ENCODE measurements at places on chromosomes 2 and 18. TPM values are rescaled to one million over a fixed set of nuclear protein-coding genes. Genes with fewer than 3 reads are reported as not detected.

The AGXT gene
- not detected for total RNA-seq

The HOXD12 gene
- not detected for total RNA-seq

The CCDC148 gene
- 1.1 TPM for total RNA-seq

The RBM43 gene
- 3.5 TPM for total RNA-seq

The RSAD2 gene
- 0.13 TPM for total RNA-seq

The CCDC178 gene
- total RNA-seq = not detected

The UBXN2A gene
- total RNA-seq = 18.6 TPM

The CAPN10 gene
- 25.9 TPM for total RNA-seq

The SNED1 gene
- total RNA-seq = 0.79 TPM

The EFR3B gene
- total RNA-seq = 12.3 TPM

The PPP1R1C gene
- 1.9 TPM for total RNA-seq

The DSC3 gene
- 1.2 TPM for total RNA-seq

The C1QL2 gene
- total RNA-seq = 0.29 TPM

The TCF4 gene
- 1.5 TPM for total RNA-seq

The CHST9 gene
- total RNA-seq = not detected

The UGT1A8 gene
- total RNA-seq = 0.07 TPM

The PLCL1 gene
- total RNA-seq = not detected

The ALMS1 gene
- 8.0 TPM for total RNA-seq

The EVA1A gene
- total RNA-seq = 11.4 TPM

The TUBA4B gene
- total RNA-seq = not detected

The DNAJC10 gene
- total RNA-seq = 55.2 TPM

The ALPI gene
- not detected for total RNA-seq

The MYOM1 gene
- 0.19 TPM for total RNA-seq

The CAVIN2 gene
- 35.7 TPM for total RNA-seq

The NAT8 gene
- total RNA-seq = not detected

The RAPH1 gene
- 6.8 TPM for total RNA-seq

The TEKT4 gene
- total RNA-seq = not detected

The KLF11 gene
- total RNA-seq = 3.8 TPM

The ABCG5 gene
- not detected for total RNA-seq

The CPO gene
- total RNA-seq = not detected

The PLB1 gene
- total RNA-seq = 1.5 TPM

The LRRTM4 gene
- not detected for total RNA-seq

The SERPINB10 gene
- total RNA-seq = not detected

The COL4A3 gene
- total RNA-seq = 0.59 TPM

The RGPD3 gene
- total RNA-seq = 0.13 TPM

The INPP5D gene
- 0.61 TPM for total RNA-seq

The SULT1C4 gene
- total RNA-seq = not detected

The GKN2 gene
- total RNA-seq = 3.5 TPM

The KLHL14 gene
- not detected for total RNA-seq

The RUFY4 gene
- not detected for total RNA-seq

The SAG gene
- not detected for total RNA-seq

The DSEL gene
- 0.39 TPM for total RNA-seq

The TOGARAM2 gene
- 0.16 TPM for total RNA-seq

The CIAO1 gene
- total RNA-seq = 74.6 TPM

The TMEM247 gene
- not detected for total RNA-seq

The CFAP65 gene
- 0.21 TPM for total RNA-seq

The TNFAIP6 gene
- 1.2 TPM for total RNA-seq

The NMS gene
- total RNA-seq = not detected

The NTSR2 gene
- total RNA-seq = not detected

The MC5R gene
- not detected for total RNA-seq

The CDK15 gene
- not detected for total RNA-seq

The LDLRAD4 gene
- 3.3 TPM for total RNA-seq

The KLHL29 gene
- total RNA-seq = 5.2 TPM

The GALNT14 gene
- total RNA-seq = 41.6 TPM

The MEIS1 gene
- total RNA-seq = 1.8 TPM

The IL36RN gene
- total RNA-seq = 0.05 TPM

The PRKAG3 gene
- total RNA-seq = not detected

The GALR1 gene
- not detected for total RNA-seq

The IL36A gene
- total RNA-seq = not detected
